ENCODE measurements at places on chromosomes 16 and 17.

GRCh38 chr17:10318535-10318934 lies 54.3 kb downstream of the MYH13 start:
- no peak for DNase-seq

- no peak for DNase-seq
These were observed 47.2 kb downstream of the ABCC1 start for GRCh38 chr16:15996432-15997109.

- peak; percentile 44 for DNase-seq
These were observed 31.0 kb upstream of the ARL4D start for GRCh38 chr17:43367737-43368242.

DNA sequence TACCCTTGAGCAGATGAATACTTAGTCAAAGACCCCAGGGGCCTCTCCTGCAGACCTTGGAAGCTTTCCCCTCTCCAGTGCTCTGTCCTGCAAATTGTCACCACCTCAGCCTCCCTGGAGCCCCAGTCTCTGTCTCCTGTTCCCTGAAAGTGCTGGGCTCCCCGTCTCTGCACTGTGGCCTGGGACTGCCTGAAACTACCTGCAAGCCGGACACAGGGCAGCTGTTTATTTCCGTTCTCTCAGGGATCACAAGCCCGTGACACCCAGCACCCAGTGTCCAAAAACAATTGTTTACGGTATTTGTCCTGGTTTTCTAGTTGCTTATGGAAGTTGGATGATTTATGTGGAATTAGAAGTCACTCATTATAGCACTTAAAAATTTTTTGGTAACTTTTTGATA lies 81.6 kb upstream of the CHMP6 start:
- no peak for DNase-seq

DNA sequence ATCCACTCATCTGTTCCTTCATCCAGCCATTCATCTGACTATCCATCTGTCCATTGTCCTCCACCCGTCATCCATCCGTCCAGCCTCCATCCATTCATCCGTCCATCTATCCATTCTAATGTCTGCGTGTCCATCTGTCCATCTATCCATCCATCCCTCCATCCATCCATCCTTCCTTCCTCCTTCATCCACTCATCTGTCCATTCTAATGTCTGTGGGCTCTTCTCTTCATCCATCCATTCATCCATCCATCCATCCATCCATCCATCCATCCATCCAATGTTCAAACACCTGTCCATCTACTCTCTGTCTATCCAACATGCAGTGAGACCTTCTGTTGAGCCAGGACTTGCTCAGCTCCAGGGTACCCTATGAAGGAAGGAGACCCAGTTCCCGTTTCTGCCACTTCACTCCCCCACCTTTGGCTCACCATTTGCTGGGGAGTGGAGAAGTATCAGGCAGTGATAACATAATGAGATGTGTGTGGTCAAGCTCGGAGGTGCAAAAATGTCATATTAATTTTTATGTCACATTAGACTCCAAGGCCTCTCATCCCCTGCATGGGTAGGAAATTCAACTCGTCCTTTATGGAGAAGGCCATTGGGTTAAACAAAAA lies 36.5 kb upstream of the ADGRG1 start:
- DNase-seq = no peak

DNA sequence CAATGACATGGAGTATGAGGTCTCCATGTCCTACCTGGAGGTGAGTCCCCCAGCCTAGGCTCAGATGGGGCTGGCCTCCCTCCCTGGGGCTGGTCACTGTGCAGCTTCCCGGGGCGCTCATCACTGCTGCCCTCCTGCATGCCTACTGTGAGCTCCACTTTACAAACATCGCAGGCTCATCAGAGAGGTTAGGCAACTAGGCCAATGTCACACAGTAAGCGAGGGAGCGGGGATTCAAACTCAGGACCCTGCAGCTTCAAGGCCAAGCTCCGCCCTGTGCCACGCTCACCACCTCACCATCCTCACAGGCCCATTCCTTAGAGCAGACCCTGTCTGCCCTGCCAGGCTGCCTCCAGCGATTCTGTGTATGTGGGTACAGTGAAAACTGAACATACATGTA lies 17.1 kb downstream of the KIF19 start:
- no peak for DNase-seq

DNA sequence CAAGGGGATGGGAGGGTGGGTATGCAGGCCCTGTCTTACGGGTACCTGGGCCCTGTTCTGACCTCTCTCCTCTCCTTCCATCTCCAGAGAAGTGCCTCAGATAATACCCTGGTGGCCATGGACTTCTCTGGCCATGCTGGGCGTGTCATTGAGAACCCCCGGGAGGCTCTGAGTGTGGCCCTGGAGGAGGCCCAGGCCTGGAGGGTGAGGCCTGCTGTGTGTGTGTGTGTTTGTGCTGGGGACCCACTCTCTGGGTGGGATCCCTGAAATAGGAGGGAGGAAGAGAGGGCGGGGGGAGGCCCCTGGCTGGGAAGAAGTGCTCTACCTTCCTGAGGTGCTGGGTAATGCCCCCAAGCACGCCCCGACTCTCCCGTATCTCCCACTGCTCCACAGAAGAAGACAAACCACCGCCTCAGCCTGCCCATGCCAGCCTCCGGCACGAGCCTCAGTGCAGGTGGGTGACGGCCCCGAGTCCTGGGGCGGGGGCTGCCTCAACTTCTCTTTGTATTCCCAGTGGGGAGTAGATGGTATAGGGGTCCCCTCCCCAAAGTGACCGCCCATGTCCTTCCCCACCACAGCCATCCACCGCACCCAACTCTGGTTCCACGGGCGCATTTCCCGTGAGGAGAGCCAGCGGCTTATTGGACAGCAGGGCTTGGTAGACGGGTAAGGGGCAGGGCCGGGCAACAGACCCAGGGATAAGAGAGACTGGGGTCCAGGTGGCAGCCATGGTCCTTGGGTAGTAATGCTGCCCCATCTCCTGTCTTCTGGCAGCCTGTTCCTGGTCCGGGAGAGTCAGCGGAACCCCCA lies 7.8 kb downstream of the GRB7 start:
- no peak for DNase-seq

GRCh38 chr17:21522755-21523336 lies 146.7 kb downstream of the KCNJ12 start:
- DNase-seq = no peak

- no peak for DNase-seq
These were observed at the start of gene CX3CL1 for GRCh38 chr16:57372372-57373116. TSS of gene CX3CL1 (plus strand) at chr16:57372490. CDS start at chr16:57372569, 79 bp downstream.

DNA sequence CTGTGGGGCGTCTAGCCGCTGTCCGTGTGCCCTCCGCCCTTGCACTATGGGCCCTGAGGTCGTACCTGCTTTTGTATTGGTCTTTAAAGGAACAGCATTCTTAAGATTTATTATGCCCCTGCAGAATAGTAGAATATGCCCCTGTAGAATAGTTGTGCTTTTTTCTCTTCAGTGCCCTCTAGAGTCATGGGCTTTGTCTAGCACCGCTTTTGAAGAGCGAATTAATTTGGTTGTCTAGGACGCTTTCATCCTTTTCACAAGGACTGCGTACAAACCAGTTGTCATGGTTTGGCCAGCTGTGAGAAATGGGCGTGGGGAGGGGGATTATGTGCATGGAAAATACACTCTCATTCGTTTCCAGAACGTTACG lies 621 bp downstream of the CEP95 start:
- DNase-seq = peak; percentile 22

DNA sequence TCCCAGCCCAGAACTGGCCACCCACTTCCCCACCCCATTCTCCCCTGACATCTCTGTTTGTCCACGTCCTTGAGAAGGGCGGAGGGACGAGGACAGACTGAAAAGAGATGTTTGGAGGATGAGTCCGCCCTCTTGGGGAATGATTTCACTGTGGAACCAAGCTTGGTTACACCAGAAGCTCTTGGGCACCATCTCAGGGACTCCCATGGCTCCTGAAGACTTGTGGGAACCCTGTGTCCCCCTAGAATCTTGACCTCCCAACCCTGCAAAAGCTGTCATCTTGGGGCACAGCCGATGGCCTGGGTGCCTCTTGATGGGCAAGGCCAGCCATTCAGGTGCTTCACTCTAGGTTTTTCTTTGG lies 25.9 kb upstream of the LITAF start:
- no peak for DNase-seq

GRCh38 chr16:85062845-85063244 lies 35.2 kb downstream of the KIAA0513 start:
- DNase-seq = no peak

DNA sequence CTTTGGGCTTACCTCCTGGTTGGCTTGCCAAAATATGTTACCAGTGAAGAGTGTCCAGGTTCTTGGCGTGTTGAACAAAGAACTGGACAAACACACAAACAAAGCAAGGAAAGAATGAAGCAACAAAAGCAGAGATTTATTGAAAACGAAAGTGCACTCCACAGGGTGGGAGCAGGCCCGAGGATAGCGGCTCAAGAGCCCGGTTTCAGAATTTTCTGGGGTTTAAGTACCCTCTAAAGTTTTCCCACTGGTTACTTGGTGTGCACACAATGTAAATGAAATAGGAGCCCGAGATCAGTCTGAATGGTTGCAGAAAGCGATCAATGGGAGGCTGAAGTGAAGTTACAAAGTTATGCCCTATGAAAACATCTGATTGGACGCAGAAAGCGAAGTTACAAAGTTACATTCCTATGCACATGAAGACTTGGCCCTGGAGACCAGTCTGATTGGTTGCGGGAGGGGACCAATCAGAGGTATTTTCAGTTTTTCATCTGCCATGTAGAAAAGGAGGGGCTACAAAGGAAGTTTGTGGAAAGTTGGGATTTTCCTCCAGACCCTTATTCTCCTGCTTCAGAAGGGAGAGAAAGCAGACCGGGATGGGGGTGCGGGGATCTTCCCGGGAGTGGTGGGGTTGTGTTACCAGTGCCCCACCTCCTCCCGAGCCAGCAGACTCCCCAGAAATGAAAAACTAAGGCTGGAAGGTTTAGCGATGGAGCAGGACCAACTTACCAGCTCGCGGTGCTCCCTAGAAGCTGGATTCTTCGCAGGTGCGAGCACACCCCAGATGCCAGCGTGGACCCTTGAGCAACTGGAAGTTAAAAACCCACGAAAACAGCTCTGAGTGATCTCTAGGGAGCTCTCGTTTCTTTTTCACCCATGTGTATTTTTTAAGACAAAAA lies at the start of gene SLFN12:
Gene SLFN12 (minus strand): TSS at position 325 of the 899 bp plus-strand sequence. CDS start 9,472 bp downstream, outside the sequence.
- peak; percentile 28 for DNase-seq

DNA sequence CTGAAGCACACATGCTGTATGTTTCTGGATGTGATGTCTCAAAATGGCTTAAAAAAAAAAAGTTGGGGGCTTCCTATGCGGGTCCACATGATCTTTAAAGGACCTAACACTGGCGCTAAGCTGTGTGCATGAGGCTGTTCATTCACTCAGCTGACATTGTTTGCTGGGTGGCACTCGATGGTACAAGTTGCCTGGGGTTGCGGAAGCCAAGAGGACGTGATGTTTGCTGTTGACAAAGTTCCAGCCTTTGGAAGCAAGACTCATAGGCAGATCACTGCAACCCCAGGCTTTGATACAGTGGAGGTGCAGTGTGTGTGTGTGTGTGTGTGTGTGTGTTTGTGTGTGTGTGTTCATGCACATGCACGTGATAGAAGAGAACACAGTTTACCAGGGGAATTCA lies 29.5 kb upstream of the DNAI2 start:
- DNase-seq = no peak

- DNase-seq = no peak
These were observed 268.0 kb upstream of the TNRC6C start for GRCh38 chr17:77690271-77691161.

DNA sequence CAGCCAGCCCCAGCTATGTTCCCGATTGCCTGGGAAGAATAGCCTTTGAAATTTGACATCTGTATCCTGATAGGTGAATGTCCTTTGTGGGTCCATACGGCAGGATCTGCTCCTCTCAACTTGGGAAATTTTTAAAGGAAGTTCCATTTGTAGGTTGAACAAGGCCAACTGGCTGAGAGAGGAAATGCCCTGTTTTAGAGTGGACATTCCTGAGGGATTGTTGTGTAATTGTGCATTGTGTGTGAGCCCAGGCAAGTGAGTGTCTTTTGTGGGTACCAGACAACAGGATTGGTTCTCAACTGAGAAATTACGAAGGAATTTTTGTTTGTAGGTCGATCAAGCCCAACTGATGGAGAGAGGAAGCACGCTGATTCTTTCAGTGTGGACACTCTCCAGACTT lies 2.6 kb upstream of the CPHXL2 start:
- no peak for DNase-seq

- DNase-seq = peak; percentile 38
These were observed 79.6 kb upstream of the ATP2A3 start for GRCh38 chr17:4043862-4044261.

- no peak for DNase-seq
These were observed 14.9 kb downstream of the RBFOX3 start for GRCh38 chr17:79595921-79596320.

DNA sequence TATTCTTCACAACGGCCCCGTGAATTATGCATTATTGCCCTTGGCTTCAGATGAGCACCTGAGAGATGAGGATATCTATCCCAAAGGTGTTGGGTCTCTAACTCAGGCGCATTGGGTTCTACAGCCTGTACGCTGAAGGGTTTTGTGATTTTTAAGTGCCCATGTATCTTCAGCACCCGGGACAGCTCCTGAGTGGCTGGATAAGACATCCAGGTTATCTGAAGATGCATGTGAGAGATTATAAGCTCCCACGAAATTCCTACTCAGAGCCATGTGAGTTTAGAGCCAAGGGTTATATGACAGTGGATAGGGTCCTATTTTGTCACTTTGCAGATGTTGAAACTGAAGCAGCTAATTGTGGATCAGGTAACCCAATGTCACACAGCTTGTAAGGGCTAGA lies 612.3 kb upstream of the EEF2KMT start:
- DNase-seq = no peak

DNA sequence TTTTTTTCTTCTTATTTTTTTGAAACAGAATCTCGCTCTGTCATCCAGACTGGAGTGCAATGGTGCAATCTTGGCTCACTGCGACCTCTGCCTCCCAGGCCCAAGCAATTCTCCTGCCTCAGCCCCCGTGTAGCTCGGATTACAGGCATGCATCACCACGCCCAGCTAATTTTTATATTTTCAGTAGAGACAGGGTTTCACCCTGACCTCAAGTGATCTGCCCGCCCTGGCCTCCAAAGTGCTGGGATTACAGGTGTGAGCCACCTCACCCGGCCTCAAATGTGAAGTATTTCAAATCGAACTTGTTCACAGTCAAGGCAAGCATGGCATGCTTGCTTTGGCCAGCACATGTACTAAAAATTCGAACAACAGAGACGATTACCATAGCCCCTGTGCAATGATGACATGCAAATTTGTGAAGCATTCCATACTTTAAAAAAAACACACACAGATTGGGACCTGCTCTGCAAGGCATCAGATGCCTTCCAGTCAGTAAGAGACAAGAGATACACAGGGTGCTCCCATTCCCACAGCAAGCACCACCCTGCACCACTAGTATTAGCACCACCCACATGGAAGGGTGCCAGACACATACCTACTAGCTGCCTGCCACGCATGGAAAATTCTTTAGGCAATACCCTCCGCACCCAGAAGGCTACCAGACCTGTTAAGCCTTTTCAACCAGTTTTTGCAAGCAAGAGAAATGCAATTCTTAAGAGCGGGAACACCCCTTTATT lies 47.2 kb downstream of the ANKRD11 start:
- no peak for DNase-seq
